ENCODE measurements at places on chromosomes 1 and 21.

- DNase-seq: no peak
Observed at GRCh38 chr1:85158910-85159309, 41.9 kb downstream of the SYDE2 start.

DNA sequence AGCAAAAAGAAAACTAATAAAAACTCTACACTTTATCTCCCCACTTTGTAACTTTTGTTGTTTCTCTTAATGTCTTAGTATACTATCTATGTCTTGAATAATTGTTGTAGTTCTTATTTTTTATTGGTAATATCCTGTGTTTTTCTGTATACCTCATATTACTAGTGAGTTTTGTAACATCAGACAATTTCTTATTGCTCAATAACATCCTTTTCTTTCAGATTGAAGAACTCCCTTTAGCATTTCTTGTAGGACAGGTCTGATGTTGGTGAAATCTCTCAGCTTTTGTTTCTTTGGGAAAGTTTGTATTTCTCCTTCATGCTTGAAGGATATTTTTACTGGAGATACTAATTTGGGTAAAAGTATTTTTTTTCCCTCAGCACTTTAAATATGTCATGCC is 79.8 kb upstream of the LRRC8B start:
- no peak for DNase-seq

DNA sequence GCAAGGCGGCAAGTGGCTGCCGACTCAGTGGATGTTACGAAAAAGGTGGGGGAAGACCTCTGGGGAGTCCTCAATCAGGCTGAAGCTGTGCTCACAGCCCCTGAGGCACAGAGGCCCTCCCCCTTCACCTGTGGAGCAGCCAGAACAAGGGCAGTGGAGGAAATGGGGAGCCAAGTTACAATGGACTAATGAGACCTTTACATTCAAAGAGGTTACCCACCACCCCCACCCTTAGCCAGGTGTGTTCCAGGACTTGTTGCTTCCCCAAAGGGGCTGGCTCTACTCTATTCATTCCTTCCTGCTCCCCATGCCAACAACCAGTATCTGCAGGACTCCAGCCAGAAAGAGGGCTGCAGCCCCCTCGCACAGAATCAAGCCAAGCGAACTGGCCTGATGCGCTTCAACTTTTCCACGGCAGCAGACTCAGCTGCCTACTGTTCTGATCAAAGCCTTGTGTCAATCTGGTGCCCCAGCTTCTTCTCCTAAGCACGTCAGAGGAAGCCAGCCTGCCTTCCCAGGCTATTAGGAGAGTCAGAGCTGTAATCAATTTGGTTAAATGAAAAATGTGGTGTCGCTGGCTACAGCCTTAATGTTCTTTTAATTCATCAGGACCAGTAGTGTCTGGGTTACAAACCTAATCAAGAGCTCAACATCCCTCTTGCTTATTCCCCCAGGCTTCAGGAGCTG is 1.8 kb upstream of the SYT2 start:
- DNase-seq: peak; percentile 54

GRCh38 chr1:43366179-43366578 is 1.6 kb downstream of the ELOVL1 start:
- no peak for DNase-seq

- no peak for DNase-seq
Observed at GRCh38 chr1:81998165-81998564, 197.4 kb downstream of the ADGRL2 start.

- peak; percentile 55 for DNase-seq
Observed at GRCh38 chr1:47444562-47445465, 7.0 kb downstream of the FOXD2 start.

DNA sequence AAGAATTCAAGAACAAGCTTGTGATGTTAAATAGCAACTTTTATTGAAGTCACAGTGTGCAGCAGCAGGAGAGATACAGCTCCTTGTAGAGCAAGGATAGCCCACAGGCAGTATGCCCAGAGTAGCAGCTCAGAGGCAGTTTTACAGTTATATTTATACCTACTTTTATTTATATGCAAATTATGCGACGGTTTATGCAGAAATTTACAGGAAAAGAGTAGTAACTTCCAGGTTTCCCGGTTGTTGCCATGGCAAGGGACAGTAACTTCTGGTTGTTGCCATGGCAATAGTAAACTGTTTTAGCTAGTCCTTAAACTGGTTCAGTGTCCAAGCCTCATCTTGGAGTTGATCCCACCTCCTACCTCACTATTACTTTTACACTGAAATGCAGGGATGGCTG is 344.6 kb upstream of the LYPLAL1 start:
- DNase-seq: no peak

DNA sequence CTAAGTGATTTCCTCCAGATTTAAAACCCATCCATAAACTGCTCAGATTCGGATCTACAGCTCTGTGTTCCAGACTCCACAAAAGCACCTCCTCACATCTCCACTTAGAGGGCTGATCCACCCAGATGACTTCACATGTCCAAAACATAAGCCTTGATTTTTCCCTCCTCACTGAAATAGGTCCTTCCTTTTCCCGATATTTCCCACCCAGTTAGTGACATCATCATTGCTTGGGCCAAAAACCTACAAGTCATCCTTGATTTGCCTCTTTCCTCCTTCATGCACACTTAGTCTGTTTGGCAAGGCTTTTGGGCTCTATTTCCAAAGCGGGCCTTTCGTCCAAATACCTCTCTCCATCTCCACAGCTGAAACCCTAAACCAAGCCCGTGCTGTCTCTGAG is 32.3 kb downstream of the CCDC185 start:
- DNase-seq: no peak

DNA sequence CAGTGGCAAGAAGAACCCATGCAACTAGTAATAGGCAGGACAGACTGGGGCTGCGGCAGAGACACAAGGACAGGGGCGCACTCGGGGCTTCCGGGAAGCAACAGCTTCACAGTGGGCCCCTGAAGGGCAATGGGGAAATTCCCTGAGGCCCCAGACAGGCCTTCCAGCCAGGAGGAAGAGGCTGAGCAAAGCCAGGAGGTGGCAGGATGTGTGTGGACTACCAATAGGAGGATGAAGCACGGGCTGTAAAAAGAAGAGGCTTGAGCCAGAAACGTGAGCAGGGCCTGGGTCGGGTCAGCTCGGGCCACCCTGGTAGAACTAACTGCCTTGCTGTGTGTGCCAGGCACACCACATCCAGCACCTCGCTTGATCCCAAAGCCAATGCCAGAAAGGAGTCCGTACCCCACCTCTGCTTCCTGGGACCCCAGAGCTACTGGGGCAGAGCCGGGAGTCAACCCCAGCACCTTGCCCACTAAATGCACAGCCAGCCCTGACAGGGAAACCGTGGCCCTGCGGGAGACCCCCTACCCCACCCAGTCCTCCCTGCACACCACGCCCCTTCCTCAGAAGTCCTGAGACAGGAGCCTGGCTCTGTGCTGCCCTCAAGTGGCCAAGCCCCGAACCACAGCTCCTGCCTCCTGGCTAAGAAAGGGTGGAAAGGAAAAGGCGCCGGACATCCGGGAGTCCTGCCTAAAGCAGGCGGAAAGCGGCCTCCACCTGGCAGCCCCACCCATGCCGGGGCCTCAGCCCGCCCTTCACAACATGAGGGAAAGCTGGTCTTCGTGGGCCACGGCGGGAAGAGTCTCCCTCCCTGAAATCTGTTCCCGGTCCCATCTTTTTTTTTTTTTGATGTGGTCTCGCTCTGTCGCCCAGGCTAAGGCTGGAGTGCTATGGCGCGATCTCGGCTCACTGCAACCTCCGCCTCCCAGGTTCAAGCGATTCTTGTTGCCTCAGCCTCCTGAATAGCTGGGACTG is 33.7 kb downstream of the TTC39A start:
- DNase-seq: peak; percentile 91

DNA sequence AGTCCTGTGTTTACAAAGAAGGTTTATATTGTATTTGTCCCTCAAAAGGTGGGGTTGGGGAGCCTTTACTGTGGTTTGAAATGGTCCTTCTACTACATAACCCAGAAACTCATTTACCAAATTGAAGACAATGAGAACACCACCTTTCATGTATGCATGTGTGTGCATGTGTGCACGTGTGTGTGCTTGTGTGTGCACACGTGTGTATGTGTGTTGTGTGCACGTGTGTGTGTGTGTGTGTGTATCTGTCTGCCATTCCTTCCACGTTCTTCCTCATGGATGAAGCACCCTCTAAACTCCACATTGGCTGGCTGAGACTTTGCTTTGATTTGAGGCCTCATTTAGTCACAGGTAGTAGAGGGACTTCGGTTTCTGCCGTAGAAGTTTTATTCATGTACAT is 138.2 kb downstream of the EDEM3 start:
- DNase-seq: no peak

GRCh38 chr21:35128536-35128935 is 79.4 kb upstream of the RUNX1 start:
- DNase-seq: no peak

- peak; percentile 25 for DNase-seq
Observed at GRCh38 chr1:227952374-227953021, 4.8 kb upstream of the WNT9A start.

DNA sequence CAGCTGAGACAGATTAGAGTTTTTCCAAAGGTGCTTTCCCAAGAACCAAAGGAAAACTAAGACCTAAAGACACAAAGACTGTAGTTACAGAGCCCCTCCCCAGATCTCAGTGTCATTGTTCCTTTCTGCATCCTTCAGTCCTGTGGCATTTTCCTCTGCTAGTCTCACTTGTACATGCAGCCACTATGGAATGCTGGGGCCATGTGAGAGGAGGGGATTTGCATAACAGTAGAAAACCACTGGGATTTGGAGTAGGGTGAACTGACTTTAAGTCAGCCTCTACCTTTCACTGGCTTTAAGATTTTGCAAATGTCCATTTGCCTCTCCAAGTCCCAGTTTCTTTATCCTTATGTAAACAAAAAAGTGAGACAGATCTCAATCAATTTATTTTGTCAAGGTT is 119.4 kb upstream of the F3 start:
- no peak for DNase-seq

DNA sequence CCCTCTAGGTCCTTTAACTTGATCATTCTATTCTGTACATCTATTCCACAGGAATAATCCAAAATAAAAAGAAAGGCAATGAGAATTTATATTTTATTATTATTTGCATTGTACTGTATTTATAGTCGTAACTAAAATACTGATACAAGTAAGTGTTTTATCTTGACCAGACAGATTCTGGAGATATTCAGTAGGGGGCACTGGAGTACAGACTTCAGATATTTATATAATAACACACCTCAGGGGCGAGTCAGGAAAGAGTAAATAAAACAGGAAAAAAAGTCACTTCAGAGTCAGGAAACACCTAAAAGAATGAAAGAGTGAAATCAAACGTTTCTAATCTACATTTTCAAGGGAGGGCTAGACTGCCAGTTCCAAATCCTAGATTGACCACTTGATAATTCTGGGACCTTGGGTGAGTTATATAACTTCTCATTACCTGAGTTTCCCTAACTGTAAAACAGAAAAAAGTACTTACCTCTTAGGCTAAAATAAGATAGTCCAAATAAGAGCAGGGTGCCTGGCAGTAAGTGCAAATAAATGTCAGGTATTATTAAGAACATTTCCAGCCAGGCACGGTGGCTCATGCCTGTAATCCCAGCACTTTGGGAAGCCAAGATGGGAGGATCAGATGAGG is 31.1 kb upstream of the MTF1 start:
- DNase-seq: peak; percentile 56
